ENCODE measurements at places on chromosomes 13 and 19.

- no peak for DNase-seq
Measured at GRCh38 chr19:49340865-49341718, 5.9 kb downstream of the CD37 start.

GRCh38 chr19:8584965-8585893 is 8.0 kb upstream of the MYO1F start:
- DNase-seq = no peak

DNA sequence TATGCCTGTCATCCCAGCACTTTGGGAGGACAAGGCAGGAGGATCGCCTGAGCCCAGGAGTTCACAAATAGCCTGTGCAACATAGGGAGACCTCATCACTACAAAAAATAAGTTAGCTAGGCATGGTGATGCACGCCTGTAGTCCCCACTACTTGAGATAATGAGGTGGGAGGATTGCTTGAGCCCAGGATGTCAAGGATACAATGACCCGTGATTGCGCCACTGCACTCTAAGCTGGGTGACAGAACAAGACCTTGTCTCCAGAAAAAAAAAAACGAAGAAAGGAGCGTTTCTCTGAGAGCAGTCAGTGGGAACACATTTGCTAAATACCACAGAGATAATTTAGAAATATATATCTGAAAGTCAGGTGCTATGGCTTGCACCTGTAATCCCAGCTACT is 11.9 kb downstream of the CDADC1 start:
- no peak for DNase-seq

GRCh38 chr19:8557642-8558238 is 19.5 kb downstream of the MYO1F start:
- no peak for DNase-seq

DNA sequence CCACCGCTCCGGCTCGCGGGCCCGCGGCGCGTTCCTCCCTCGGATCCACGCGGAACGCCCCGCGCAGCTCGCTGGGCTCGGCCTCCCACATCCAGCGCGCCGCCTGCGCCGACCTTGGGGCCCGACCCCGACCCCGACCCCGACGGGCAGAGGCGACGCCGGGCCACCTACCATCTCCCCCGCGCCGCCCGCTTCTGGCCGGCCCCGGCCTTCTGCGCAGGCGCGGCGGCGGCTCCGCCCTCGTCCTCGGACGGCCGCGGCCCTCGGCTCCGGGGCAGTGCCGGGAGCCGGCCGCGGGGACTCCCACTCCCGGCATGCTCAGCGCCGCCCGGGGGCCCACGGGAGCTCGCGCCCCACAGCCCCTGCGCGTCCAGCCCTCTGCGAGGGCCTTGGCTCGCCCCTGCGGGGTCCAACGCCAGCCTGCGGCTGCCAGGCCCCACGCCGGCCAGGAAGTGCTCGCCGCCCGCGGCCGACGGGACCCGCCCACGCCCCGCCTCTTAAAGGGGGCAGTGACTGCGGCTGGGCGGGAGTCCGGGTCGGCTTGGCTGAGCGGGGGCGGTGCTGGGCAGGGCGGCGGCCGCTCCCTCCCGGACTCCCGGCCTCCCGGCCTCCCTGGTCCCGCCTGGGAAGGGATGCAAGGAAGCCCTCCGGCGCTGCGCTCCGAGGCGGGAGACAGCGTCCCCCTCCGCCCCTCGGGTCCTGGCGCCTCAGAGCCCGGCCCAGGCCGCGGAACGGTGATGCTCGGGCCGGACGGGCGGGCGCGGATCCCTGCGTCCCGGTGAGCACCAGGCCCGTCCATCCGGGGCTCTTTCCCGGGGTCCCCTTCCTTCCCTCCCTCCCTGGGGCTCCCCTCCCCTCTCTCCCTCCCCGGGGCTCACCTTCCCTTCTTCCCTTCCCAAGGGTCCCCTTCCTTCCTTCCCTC is at the start of gene DCUN1D2:
Gene DCUN1D2, minus strand, starts transcription at position 216 of the 922 bp plus-strand sequence. Its CDS starts 42 bp downstream, at position 174.
- peak; percentile 98 for DNase-seq

DNA sequence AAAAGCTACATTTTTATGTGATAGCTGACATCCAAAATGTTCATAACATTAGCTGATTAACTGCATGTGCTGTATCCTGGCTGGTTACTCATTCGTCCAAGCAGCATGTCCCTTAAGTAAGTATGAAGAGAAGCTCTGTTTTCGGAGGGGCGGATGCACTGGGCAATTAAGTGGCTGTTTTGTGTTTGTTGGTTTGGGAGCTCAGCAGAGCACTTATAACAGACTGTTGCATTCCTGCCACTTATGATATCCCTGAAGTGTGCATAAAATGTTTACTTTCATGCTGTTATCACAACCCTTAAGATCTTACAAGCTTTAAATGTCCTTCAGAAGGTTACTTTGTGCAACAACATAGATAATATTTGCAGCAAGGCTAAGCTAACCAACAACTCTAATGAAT is 264.1 kb downstream of the NALCN start:
- no peak for DNase-seq

- no peak for DNase-seq
Measured at GRCh38 chr19:1125601-1126467, 22.0 kb downstream of the GPX4 start.
